Inflammatory macrophage treated with lipopolysaccharide for 1 hour (primary cell): ENCODE measurements at places on chromosomes 6 and 20.

DNA sequence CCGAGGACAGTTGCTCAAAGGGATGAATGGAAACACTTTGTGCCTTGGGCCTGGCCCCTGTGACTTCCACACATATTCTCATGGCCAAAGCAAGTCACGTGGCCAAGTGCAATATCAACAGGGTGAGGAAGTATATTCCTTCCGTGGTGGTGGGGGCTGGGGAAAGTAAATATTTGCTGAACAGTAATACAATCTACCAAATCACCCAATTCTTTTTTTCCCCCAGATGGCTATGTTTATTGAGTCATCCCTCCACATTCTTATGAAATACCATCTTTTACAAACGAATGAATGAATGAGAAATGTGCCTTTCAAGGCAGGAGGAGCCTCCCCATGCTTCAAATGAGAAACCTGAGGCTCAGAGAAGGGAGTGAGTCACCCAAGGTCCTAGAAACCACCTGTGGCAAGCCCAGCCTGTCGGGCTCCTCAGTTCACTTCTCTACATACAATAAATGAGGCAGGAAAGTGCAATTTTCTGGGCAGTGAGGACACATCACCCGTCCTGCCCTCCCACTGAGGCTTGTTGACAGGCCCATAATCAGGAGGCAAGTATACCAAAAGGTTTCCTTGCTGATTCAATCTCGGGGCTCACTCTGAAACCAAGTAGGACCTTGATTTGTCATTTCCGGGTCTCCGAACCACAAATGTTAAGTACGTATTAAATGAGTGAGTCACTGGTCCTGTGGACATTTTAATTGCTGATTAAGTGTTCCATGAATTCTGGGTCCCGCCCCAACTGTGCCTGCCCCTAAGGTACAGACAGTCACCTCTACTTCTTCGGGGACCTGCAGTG is 25.3 kb upstream of the TOP1 start:
- DNase-seq = peak; percentile 68

GRCh38 chr6:1870251-1870650 is 260.5 kb downstream of the FOXC1 start:
- DNase-seq = no peak

DNA sequence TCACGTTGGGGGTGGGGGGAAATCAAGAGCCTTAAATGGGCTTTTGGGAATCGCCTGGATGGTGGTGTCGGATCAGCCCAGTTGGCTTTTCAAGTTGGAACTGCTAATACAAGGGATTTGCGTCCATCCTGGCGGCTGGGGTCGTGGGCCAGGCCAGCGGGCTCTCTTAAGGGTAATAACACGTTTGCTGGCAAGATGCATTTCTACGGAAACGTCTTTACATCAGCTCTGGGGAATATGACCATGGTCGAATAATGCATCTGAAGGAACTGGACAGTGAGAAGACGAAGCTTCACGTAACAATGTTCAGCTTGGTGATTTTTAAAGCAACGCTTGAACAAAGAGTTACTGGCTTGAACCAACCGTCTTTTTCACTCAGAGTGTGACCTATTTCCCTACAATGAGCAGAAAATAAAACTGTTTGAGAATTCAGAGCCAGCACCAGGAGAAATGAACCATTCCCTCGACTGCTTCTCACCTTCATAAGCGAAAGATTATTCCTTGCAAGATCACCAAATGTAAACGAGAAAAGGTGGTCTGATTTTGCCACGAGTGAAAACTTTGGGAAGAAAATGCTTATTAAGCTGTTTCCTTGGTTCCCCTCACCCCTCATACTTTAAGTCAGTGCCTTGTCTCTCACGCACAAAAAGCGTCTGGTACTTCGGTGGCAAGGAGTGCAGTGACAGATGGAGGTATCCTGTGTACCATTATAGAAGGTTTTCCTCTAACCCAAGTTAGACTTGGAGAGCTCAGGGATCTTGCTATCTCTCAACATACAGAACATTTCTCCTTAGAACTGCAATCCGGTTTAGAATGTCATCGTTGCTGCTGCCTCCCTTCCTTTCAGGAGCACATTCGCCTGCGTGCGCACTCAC is 1.4 kb upstream of the MARCKS start:
- DNase-seq = peak; percentile 37

- DNase-seq = no peak
Measured at GRCh38 chr20:5621305-5621704, 128.9 kb upstream of the SHLD1 start.

DNA sequence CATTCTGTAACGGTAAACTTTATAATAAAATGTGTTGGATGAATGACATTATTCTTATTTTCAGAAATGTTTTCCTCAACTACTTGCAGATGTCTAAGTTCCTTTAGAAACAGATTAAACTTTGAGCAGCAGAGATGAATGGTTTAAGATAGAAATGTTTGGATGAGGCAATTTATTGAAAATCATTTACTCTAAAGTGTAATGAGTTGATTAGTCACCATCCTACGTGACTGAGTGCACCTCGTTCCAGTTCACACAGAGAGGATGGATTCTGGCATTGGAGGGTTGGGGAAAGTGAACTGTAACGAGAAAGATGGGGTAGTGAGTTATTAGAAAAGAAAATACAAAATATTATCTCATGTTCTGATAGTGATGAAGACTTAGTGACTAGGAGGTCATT is 28.7 kb downstream of the SMPDL3A start:
- no peak for DNase-seq

GRCh38 chr6:29989211-29989610 is 46.9 kb downstream of the HLA-A start:
- DNase-seq = no peak

DNA sequence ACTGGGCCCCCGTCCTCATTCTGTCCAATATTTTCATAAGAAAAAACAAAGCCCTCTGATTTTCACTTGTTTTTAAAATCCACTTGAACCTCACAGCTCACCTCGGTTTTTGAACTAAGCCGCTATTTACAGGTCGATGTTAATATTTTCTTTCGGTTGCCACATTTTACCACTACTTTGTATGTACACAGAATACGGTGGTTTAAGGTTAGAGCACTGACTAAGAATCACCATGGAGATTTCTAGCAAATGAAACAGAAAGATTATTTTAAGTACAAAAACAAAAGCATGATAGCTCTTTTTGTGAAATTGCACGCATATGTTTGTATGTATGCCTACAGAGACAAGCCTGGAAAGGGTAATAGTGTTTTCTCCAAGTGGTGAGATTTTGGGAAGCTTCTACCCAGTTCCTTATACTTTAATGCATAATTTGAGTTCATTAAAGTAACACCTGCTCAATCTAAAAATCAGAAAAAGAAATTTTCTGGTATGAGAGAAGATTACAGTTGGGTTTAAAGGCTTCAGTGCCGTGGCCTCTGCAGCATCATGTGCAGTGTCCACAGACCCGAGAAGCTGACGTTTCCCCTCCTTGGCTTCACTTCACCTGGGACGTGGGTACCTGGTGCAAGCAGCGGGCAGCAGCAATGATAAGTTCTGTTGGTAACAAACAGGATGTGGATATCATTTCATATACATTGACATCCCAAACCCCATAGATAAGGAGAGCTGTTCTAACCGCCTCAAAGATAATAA is 144.0 kb downstream of the UST start:
- DNase-seq = no peak

GRCh38 chr20:42567409-42567808 is 622.3 kb downstream of the PTPRT start:
- no peak for DNase-seq
